ENCODE measurements at places on chromosomes 5 and 9. TPM values are rescaled to one million over a fixed set of nuclear protein-coding genes. Genes with fewer than 3 reads are reported as not detected.

GRCh38 chr5:146088098-146088497, 17.3 kb downstream of the PLAC8L1 start:
- no peak for DNase-seq

DNA sequence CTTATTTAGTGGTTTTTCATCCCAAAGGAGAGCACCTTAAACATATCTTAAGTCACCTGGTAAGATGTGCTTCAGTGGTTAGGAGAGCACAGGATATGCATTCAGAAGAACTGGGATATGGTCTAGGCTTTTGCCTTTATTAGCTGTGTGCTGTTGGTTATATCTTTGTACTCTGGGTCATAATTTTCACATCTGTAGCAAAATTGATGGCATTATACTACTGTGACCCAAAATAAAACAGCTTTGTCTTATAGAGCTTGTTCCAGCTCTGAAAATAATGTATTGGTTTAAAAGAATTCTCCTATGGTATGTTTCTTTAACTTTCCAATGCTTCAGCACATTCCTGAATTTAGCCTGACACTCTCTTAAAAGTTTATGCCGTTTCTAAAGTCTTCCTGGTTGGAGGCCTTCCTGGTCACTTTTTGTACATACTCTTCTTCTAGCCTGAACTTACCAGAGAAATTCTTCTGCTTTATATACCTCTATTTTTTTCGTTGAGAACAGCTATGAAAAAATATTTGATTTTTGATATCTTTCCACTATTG, 337.1 kb upstream of the MPDZ start:
- DNase-seq: no peak

SPATA31D4 gene
- total RNA-seq: not detected

FAM221B gene
- total RNA-seq: not detected
